RCC 7860 (cell line): ENCODE measurements at places on chromosomes 3 and 15.
A peak's percentile ranks its signal among the peaks of the same experiment; 100 is the strongest.

- DNase-seq, result no peak
Measured at GRCh38 chr3:193716150-193716549, 123.1 kb downstream of the OPA1 start.

DNA sequence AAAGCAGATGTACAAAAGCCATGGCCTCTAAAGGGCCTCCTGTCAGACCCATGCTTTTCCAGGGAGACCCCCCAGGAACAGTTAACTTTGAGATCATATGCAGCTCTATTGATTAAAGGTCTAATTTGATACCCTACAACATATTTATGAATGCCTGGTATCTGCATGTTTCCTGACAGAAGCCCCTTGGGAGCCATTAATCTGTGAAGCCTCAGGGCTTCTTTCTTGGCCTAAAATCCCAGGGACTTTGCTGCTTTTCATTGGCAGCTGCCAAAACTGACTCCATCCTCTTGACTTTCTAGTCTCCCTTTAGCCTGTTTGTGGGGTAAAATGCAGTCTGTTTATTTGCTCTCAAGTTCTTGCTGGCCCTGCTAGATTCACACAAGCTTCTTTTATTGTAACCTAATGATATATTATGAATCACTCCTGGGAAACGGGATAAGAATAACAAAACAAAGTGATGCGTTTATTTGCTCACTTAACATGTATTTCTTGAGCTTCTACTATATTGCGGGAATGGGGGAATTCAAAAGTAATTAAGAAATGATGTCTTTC lies 257.0 kb downstream of the LSAMP start:
- DNase-seq, result no peak

GRCh38 chr15:62612771-62613170 lies 429.8 kb upstream of the TPM1 start:
- peak; percentile 44 for DNase-seq

DNA sequence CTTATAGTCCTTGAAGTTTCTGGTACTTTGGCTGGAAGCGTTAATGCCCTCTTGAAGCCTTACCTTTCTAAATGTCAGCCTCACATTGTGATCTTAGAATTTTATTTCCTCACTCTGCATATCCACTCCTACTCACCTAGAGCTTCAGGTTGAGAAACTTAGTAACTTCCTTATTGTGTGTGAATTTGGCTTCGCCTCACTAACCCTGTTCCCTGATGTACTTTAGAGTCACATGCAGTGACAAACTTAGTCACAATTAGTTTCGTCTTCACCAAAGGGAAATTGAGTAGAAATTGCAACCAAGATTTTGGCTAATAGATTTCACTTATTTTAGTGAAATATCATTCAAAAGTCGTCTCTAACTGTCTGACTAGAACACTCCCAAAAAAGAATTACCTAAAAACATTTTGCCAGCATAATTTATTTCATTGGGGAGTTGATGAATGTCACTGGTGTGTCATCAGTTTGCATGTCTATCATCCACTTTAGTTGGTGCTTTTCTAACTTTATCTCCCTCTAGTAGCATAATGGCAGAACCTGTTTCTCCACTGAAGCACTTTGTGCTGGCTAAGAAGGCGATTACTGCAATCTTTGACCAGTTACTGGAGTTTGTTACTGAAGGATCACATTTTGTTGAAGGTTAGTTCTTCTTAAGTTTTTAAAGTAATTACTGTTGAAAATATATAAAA lies 960 bp downstream of the MFN1 start:
- no peak for DNase-seq

- DNase-seq, result no peak
Measured at GRCh38 chr3:51869304-51869703, 6.1 kb downstream of the IQCF5 start.

DNA sequence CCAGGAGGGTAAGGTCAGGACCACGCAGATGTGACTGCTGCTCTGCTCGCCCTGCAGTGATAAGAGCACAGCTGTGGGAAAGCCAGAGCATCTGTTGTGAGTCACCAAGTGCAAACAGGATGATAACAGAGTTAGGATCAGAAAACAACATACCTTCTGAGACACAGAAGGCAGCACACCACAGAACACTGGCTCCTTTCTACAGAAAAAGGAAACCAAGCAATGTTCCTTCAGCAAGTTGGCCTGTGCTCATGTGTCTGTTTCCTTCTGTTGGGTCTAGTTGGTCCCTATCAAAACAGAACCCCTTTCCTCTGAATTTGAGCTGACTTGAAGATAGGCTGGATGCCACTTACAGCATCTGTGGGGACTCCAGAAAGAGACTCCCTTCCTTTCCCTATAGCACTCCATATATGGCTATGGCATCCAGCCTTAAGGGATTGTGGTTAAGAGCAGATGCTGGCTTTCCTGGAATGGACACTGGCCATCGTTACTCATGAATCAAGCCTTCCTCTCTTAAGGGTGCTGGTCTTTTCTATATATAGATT lies 440.7 kb upstream of the THBS1 start:
- peak; percentile 83 for DNase-seq

DNA sequence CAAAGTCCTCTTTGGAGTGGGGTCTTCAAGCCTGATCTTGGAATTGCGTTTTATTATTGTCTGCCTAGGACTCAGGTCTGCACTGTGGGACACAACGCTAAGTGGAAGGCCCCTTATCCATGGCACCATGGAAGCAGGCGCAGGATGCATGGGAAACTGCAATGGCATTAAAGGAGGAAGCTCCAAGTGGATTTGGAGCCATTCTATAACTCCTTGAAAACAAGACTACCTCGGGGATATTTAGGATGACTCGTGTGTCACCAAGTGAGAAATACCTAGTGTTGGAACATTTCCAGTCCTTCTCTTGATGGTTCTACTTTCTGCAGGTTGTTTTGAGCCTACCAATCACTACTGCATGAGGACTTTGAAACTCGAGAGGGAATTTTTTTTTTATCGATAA lies 126.6 kb upstream of the ZBED2 start:
- no peak for DNase-seq

- DNase-seq, result no peak
Measured at GRCh38 chr15:40298216-40298935, 9.4 kb downstream of the PLCB2 start.

- DNase-seq, result no peak
Measured at GRCh38 chr15:52417521-52417920, 111.2 kb downstream of the MYO5A start.

DNA sequence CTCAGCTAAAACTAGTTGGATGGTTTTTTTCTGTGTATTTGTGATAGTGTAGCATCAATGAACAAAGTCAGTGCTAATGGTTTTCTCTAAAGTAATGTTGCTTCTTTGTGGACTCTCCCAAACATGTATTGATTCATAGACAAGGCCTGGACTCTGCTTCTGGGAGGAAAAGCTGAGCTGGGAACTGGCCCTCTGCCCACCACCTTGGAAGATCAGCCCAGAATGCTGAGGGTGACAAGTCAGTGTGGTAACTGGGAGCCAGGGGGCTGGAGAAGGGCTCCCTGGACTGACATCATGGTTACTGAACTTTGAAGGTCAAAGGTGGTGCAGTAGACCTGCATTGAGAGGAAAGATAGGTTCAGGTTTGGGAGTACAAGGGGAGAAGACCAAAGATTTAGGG lies 3.0 kb downstream of the ARHGAP31 start:
- DNase-seq, result peak; percentile 42

GRCh38 chr3:43522727-43523362 lies 99.0 kb downstream of the ANO10 start:
- DNase-seq, result no peak

- DNase-seq, result no peak
Measured at GRCh38 chr15:27850981-27851857, 247.9 kb downstream of the OCA2 start.

DNA sequence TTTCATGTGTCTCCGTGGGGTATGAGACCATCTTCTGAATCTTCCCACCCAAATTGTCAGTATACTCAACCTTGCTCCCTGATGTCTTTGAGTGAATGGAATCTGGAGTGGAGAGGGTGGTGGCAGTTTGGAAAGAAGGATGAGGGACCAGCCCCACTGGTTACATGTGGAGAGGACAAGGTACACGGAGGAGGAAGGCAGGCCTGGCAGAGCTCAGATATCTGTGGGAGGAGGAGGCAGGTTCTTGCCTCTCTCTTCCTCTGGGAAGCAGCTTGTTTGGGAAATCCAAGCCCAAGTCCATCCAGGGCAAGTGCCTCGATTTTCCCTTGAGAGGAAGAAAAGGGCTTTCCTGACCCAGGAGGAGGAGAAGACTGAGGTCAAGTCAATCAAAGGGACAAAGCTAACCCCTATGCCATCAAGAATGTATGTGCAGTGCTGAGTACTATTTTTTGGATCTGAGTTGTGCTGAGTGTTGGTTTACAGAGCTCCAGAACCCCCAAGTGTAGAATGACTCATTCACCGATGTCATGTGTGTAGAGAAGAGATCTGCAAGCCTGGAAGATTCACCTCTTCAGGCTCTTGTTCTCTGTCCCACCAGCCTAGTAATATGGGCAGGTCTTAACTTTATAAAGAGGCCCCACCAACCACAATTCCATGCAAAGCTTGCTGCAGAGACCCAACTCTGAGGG lies 19.8 kb upstream of the LOXL1 start:
- no peak for DNase-seq

GRCh38 chr3:183274609-183275008 lies 21.6 kb downstream of the B3GNT5 start:
- DNase-seq, result peak; percentile 45

- DNase-seq, result no peak
Measured at GRCh38 chr3:116920826-116921610, 211.4 kb downstream of the TUSC7 start.

- DNase-seq, result peak; percentile 40
Measured at GRCh38 chr3:188165596-188165995, 11.6 kb downstream of the LPP start.

DNA sequence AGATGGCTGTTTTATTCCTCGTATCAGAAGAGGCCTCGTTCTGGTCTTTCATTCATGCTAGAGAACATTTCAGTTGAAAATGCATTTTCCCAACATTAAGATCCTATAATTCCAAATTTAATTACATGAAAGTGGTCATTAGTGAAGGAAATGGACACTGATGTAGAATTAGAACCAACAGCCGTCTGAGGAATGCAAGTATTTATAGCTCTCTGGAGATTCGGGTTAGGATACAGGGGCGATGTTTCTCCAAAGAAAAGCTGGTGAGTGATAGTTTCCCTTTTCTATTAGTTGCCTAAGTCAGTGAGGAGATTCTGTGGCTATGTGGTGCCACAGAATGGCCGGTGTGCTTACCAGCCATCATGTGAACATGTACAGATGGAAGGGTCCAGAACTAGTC lies 109.0 kb upstream of the IL12A start:
- DNase-seq, result no peak

DNA sequence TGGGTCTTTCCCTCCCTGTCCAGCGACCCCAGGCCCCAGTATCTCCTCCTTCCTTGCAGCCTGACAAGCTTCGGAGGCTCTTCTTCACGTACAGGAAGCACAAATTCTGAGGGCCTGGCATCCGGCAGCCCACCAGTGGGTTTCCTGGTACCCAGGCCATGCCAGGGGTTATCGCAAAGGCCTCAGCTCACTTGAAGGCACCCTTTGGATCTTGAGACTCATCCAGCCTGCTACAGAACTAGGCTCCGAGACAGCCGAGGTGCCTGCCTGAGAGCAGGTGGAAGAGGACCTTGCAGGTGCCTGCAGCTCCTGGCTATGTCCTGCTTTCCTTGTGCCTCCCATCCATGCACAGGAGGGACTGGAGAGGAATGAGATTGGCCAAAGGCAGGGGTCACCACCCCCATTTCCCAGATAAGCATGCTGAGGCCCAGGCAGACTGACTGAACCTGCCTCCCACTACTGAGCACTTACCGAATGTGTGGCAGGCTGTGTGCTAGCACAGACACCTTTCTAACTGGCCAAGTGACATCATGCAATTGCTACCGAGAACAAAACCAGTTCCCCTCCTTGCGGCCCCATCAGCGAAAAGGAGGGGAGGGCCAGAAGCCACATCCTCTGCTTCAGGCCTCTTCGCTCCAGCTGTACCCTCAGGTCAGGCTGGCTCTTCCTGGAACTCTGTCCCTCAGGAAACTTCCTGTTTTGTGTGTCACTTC lies 11.2 kb downstream of the SH2D7 start:
- no peak for DNase-seq

- DNase-seq, result no peak
Measured at GRCh38 chr3:187296911-187297310, 5.4 kb upstream of the MASP1 start.

DNA sequence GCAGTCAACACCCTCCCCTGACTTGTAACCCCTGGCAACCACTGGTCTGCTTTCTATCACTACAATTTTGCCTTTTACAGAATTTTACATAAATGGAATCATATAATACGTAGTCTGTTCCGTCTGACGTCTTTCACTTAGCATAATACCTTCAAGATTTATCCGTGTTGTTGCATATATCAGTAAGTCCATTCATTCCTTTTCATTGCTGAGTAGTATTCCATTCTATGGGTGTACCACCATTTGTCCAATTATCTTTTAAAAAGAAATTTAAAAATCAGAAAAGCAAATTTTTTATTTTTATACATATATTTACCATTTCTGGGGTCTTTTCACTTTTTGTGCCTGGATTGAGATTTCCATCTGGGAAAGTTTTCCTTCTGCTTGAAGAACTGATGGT lies 35.5 kb downstream of the NOX5 start:
- DNase-seq, result no peak

- no peak for DNase-seq
Measured at GRCh38 chr3:65729555-65729954, 309.2 kb downstream of the MAGI1 start.

GRCh38 chr15:41926185-41927056 lies 32.6 kb upstream of the SPTBN5 start:
- DNase-seq, result no peak

DNA sequence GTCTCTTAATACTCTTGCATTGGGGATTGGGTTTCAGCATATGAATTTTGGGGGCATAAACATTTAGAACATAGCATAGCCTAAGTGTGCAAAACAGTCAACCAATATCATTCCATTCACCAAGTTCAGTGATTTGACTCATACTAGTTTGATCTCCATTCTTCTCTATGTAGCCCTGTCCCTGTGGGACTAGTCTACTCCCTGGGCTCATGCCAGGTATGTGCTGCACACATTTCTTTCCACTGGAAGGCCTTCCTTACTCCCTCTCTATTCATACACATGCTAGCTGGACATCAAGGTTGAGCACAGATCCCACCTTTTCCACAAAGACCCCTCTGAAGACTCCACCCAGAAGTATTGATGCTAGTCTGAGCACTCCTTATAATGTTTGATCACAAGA lies 5.1 kb downstream of the ZDHHC23 start:
- DNase-seq, result no peak

DNA sequence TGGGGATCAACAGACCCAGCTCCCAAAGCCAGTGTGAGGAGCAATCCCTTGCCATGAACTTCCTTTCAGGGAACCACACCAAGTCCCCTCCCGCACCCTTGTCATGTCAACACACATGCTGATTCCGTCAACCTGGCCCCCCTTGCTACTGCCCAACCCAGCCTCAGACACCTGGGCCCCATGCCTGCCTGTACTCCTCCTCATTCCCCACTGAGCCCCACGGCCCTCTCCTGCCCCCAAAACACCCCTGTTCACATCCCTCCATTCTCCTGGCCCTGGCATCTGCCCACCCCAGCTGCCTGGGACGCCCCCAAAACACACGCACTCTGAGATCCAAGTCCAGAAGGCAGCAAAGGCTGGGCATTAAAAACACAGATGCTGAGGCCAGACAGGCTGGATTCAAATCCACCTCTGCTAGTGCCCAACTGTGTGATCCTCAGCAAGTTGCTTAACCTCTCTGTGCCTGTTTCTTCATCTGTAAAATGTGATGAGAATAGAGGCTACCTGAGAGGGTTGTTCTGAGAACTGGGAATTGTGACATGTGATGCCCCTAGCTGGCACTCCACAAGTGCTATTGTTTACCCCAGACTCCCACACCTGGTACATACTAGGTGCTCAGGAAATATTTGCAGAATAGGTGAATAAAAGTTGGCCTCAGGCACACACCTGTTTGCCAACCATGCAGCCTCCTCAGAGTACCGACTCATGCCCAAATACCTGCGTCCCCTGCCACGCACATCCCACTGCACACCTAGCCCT lies 2.3 kb downstream of the PLXND1 start:
- no peak for DNase-seq
